NCI-H226 (cell line): ENCODE measurements at places on chromosomes 2 and 18.
A peak's percentile ranks its signal among the peaks of the same experiment; 100 is the strongest.

DNA sequence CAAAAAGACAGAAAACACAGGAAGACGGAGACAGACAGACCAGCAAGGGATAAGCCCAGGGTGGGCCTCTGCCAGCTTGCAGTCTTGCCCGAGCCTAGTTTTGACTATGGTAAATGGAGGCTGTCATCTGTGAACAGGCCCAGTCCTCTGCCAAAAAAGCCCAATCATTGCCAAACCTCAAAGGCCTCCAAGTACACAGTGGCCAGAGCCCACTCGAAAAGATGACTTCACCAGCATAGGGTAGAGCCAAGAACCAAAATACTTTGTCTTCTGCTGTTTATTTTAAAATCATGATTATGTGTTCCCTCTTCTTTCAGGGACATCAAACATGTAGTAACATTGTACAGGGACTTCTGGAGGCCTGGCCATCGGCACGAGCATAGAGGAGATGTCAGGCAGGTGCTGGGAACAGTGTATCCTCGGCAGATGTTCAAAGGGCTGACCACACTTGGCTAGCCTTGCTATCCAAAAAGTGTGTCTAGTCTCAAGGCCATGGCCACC lies 66.0 kb downstream of the TTC32 start:
- no peak for DNase-seq

DNA sequence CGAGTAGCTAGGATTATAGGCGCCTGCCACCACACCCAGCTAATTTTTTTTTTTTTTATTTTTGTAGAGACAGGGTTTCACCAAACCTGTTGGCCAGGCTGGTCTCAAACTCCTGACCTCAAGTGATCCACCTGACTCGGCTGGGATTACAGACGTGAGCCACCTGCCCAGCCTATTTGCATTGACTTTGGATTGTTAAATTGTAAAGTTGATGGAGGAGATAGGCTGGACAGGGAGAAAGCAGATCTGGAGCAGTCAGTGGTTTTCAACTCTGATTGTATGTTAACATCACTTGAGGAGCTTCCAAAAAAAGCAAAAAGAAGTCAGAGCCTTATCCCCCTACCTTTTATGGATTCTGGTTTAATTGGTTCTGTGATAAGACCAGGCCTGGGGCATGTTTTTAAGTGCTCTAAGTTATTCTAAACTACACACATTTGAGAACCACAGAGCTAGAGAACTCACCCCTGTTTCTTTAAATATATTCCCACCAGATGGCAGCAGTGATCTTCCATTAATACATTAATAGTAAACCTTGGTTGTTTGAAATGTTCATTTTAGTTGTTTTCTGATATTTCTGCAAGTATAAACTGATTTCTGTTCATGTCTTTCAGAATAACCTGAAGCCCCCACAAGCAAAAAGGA lies 7.5 kb downstream of the C2orf49 start:
- DNase-seq, result no peak

GRCh38 chr2:25155401-25155800 lies 13.0 kb downstream of the POMC start:
- no peak for DNase-seq

- DNase-seq, result peak; percentile 77
Measured at GRCh38 chr2:43114210-43114609, 112.2 kb downstream of the ZFP36L2 start.

GRCh38 chr2:222572751-222573174 lies 83.1 kb downstream of the FARSB start:
- DNase-seq, result no peak

- no peak for DNase-seq
Measured at GRCh38 chr2:10588931-10589330, 100.8 kb downstream of the NOL10 start.

GRCh38 chr2:73822276-73822675 lies 6.5 kb upstream of the STAMBP start:
- no peak for DNase-seq

GRCh38 chr2:9897331-9897737 lies 54.1 kb downstream of the TAF1B start:
- DNase-seq, result peak; percentile 89

- DNase-seq, result no peak
Measured at GRCh38 chr2:73457982-73458381, 72.3 kb downstream of the ALMS1 start.

DNA sequence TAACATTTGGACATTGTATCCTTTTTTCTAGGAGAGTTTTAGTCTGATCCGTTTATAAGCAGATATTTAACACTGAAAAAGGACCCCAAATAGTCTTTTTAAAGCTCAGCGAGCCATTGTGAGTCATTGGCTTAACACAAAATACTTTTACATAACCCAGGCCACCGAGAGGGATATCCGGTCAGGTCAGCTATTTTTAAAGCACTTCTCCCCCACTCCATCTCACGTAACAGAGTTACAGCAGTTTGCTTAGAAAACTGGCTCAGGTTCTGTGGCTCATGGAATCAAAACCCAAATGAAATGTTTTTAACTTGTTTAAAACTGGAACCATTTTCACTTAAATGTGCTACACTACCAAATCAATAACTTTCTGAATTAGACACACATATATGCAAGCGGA lies 23.9 kb downstream of the COL4A3 start:
- DNase-seq, result no peak

- no peak for DNase-seq
Measured at GRCh38 chr18:650428-650858, 7.0 kb upstream of the TYMS start.

GRCh38 chr2:201904538-201905420 lies 98.4 kb downstream of the CDK15 start:
- no peak for DNase-seq

DNA sequence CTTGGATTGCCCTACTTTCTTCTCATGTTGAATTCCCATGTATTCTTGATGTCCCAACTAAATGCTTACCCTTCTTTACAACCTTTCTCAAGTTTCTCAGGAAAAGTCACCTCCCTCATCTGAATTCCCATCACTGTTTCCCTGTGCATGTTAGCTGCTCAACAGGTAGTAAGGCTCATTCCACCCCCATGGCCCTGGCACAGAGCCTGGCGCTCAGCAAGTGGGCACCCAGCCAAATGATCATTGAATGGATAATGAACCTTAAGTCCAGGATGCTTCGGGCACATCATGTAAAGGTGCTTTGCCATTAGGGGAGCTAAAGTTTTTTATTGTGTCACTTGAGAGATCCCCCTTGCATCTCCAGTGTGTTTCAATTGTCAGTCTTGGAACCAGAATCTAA lies 124.0 kb downstream of the PKP4 start:
- DNase-seq, result no peak

GRCh38 chr2:230938516-230939065 lies 13.5 kb upstream of the GPR55 start:
- no peak for DNase-seq

GRCh38 chr2:86238354-86238753 lies 39.1 kb downstream of the MRPL35 start:
- DNase-seq, result no peak

- DNase-seq, result no peak
Measured at GRCh38 chr2:21411741-21412140, 288.0 kb downstream of the TDRD15 start.

DNA sequence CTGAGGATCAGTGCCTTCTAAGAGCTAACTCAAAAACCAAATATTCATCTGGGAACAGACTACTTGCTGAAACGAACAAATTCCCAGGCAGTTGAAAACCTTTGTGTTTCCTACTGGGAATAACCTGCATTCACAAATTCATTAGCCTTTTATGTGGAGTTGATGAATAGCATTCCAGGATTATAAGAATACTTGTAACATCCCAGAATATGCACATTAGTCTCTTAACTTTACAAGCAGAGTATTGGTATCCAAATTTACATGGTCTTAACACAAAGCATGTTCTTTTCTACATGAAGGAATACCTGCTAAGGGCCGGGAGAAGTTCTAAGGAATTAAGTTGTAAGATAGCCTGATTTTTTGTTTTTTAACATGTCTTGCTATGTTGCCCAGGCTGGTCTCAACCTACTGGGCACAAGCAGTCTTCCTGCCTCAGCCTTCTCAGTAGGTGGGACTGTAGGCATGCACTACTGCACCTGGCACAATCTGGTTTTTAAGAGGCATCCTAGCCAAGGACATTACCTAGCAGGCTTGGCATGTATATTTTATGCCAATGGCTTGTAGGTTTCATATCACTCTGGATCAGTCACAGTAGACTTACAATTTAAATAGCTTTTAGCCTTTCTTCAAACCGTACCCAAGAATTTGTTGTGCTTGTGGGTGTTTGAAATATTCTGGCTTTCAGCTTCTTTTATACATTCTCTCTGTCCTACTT lies 50.7 kb downstream of the MGAT5 start:
- no peak for DNase-seq

- DNase-seq, result no peak
Measured at GRCh38 chr2:226773291-226773690, 26.3 kb downstream of the IRS1 start.

- peak; percentile 88 for DNase-seq
Measured at GRCh38 chr2:12317814-12318426, 398.8 kb upstream of the TRIB2 start.
